Right atrium auricular region (tissue), 2 donors: ENCODE measurements at places on chromosomes 2 and 18. TPM values are rescaled to one million over a fixed set of nuclear protein-coding genes. Genes with fewer than 3 reads are reported as not detected.

The TTL gene
- 24.9 TPM for total RNA-seq

The ARMC9 gene
- 2.9 TPM for total RNA-seq

The PPIL3 gene
- total RNA-seq: 6.1 TPM

The ZDBF2 gene
- 7.2 TPM for total RNA-seq

The UBE2F gene
- 78.4 TPM for total RNA-seq

The NOL4 gene
- not detected for total RNA-seq

The HOXD1 gene
- not detected for total RNA-seq

The UGT1A5 gene
- not detected for total RNA-seq

The FNDC4 gene
- 2.2 TPM for total RNA-seq

The EPHA4 gene
- total RNA-seq: 107 TPM

The GCG gene
- total RNA-seq: not detected

The EFR3B gene
- 2.6 TPM for total RNA-seq

The PASK gene
- total RNA-seq: 0.98 TPM

The C2orf66 gene
- total RNA-seq: not detected

The SLC38A11 gene
- total RNA-seq: 0.74 TPM

The NEURL3 gene
- not detected for total RNA-seq

The ICOS gene
- total RNA-seq: not detected

The IL36RN gene
- total RNA-seq: not detected

The IL18R1 gene
- total RNA-seq: 1.9 TPM

The CNRIP1 gene
- 9.9 TPM for total RNA-seq

The FHOD3 gene
- total RNA-seq: 66.0 TPM

The SCN9A gene
- total RNA-seq: 1.1 TPM

The SERPINB10 gene
- total RNA-seq: not detected

The GRB14 gene
- 15.5 TPM for total RNA-seq

The ACTG2 gene
- 23.8 TPM for total RNA-seq

The SKOR2 gene
- not detected for total RNA-seq

The SERPINB3 gene
- not detected for total RNA-seq

The NLRC4 gene
- total RNA-seq: 0.15 TPM

The GAL3ST2 gene
- total RNA-seq: 0.56 TPM

The ANKRD62 gene
- total RNA-seq: not detected

The MGAT4A gene
- 37.4 TPM for total RNA-seq

The PROC gene
- not detected for total RNA-seq

The IL36B gene
- total RNA-seq: not detected

The ZNF385B gene
- total RNA-seq: 33.3 TPM

The ASIC4 gene
- not detected for total RNA-seq

The NDC80 gene
- 0.74 TPM for total RNA-seq

The TMEM150A gene
- total RNA-seq: 15.8 TPM

The MYCN gene
- total RNA-seq: 0.30 TPM

The MYL12B gene
- 180 TPM for total RNA-seq

The ANKRD30B gene
- total RNA-seq: not detected

The RPRM gene
- 2.8 TPM for total RNA-seq

The GPR55 gene
- total RNA-seq: not detected

The MEIS1 gene
- total RNA-seq: 16.7 TPM

The NCK2 gene
- 31.7 TPM for total RNA-seq

The UGT1A3 gene
- total RNA-seq: not detected

The ASXL3 gene
- total RNA-seq: 2.6 TPM

The GDF7 gene
- 1.1 TPM for total RNA-seq

The TSGA10 gene
- total RNA-seq: 7.0 TPM

The LINC00305 gene
- total RNA-seq: not detected

The AFTPH gene
- 17.4 TPM for total RNA-seq
